Stimulated activated CD8-positive, alpha-beta memory T cell treated with anti-CD3 and anti-CD28 coated beads, Interleukin-7, amount 100 ng/mL, for 24 hours (primary cell): ENCODE measurements at places on chromosomes 12 and 14.

- no peak for DNase-seq
Measured at GRCh38 chr14:55749201-55749812, 169.3 kb downstream of the KTN1 start.

GRCh38 chr12:56476143-56476542 is 7.8 kb downstream of the SPRYD4 start:
- no peak for DNase-seq

DNA sequence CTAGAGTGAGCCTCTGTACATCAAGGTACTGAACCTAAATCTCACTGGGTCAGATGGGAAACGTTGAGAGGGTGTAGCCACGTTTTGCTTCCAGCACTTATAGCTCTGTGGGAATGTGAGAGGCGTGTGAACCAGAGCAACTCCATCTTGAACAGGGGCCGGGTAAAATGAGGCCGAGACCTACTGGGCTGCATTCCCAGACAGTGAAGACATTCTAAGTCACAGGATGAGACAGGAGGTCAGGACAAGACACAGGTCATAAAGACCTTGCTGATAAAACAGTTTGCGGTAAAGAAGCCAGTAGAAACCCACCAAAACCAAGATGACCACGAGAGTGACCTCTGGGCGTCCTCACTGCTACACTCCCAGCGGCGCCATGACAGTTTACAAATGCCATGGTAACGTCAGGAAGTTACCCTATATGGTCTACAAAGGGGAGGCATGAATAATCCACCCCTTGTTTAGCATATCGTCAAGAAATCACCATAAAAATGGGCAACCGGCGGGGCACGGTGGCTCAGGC is 63.4 kb upstream of the NCOR2 start:
- no peak for DNase-seq

GRCh38 chr12:104672096-104672445 is 215.3 kb downstream of the CHST11 start:
- no peak for DNase-seq

- no peak for DNase-seq
Measured at GRCh38 chr14:76581592-76581991, 179.7 kb upstream of the VASH1 start.
